ENCODE measurements at places on chromosomes 12 and 14.

GRCh38 chr14:29788093-29788492 is 139.6 kb downstream of the PRKD1 start:
- H3K4me1 ChIP-seq, result no peaks in the 10 kb centered on the region
- H3K27ac ChIP-seq, result no peak overlapping the region
- no peak for DNase-seq
- H3K27me3 ChIP-seq, result no peaks in the 10 kb centered on the region

GRCh38 chr14:92427096-92427495 is 86.5 kb upstream of the RIN3 start:
- no peaks in the 10 kb centered on the region for H3K36me3 ChIP-seq
- H3K4me3 ChIP-seq, result no peak overlapping the region
- H3K4me1 ChIP-seq, result no peaks in the 10 kb centered on the region
- no peaks in the 10 kb centered on the region for H3K27me3 ChIP-seq

DNA sequence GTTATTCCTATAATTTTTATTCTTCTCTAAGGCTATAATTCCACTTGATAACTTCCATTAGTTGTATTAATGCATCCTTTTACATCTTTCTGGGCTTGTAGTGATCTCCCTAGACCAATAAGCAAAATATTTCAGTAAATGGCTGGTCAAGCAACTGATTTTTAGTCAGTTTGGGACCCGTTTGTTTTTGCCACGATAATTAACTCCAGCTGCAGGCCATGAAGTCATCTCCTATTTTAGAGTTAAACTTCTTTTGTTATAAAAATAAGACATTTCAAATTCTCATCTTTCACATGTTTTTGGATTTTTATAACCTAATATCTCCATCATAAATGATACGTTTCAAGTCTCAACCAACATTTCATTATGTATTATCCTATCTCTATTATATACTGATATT is 49.4 kb downstream of the MAGOHB start:
- H3K27ac ChIP-seq, result no peak overlapping the region
- H3K4me3 ChIP-seq, result no peak overlapping the region
- H3K36me3 ChIP-seq, result no peaks in the 10 kb centered on the region
- H3K4me1 ChIP-seq, result no peaks in the 10 kb centered on the region
- H3K27me3 ChIP-seq, result no peaks in the 10 kb centered on the region

DNA sequence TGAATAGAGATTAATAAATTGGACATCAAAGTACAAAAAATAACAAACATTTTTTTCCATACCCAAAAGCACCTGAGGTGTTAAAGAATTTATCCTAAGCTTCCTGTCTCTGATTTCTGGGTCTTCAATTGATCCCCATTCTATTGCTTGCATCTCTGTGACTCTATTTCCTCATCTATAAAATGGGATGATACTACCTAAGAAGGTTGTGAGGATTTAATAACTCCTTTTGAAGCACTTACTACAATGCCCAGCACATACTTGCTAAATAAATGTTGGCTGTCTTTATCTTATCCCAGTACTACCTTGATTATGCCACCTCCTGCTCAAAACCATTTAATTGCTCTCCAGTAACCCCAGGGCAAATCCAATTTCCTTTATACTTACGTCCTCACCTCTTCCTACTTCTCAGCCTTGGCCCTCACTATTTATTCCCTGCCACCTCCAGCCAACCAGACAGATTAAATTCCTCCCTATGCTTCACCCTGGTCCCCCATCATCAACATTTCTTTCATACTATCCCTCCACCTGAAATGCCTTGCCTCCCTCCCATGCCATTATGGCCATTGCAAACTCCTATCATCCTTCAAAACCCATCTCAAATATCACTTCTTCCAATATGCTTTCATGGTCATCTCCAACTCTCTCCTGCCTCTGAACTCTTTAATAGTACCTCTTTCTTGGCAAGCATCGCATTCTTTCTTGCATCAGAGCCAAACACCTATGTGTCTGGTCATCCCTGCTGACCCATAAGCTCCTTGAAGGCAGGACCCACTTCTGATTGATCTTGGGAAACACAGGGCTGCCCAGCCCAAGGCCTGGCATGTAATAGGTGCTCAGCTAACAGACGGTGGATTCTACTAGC is 7.9 kb upstream of the ASIC1 start:
- no peaks in the 10 kb centered on the region for H3K4me1 ChIP-seq
- no peak for DNase-seq
- no peaks in the 10 kb centered on the region for H3K27me3 ChIP-seq
- no peak overlapping the region for H3K27ac ChIP-seq

- H3K4me3 ChIP-seq, result no peak overlapping the region
- no peaks in the 10 kb centered on the region for H3K36me3 ChIP-seq
- DNase-seq, result no peak
- H3K27me3 ChIP-seq, result no peaks in the 10 kb centered on the region
Observed at GRCh38 chr12:116303929-116304328, 26.4 kb upstream of the MED13L start.

- no peak overlapping the region for H3K27ac ChIP-seq
- no peak for DNase-seq
- no peaks in the 10 kb centered on the region for H3K36me3 ChIP-seq
- H3K27me3 ChIP-seq, result no peaks in the 10 kb centered on the region
- H3K4me1 ChIP-seq, result no peaks in the 10 kb centered on the region
Observed at GRCh38 chr12:30515351-30515750, 180.3 kb downstream of the IPO8 start.

- H3K27ac ChIP-seq, result no peak overlapping the region
- no peaks in the 10 kb centered on the region for H3K36me3 ChIP-seq
- no peak overlapping the region for H3K4me3 ChIP-seq
- no peak for DNase-seq
- no peaks in the 10 kb centered on the region for H3K4me1 ChIP-seq
Observed at GRCh38 chr14:33796356-33796755, 154.5 kb downstream of the EGLN3 start.

GRCh38 chr12:72498354-72498753 is 226.2 kb downstream of the TRHDE start:
- H3K4me3 ChIP-seq, result no peak overlapping the region
- no peaks in the 10 kb centered on the region for H3K4me1 ChIP-seq
- DNase-seq, result no peak
- no peaks in the 10 kb centered on the region for H3K36me3 ChIP-seq

DNA sequence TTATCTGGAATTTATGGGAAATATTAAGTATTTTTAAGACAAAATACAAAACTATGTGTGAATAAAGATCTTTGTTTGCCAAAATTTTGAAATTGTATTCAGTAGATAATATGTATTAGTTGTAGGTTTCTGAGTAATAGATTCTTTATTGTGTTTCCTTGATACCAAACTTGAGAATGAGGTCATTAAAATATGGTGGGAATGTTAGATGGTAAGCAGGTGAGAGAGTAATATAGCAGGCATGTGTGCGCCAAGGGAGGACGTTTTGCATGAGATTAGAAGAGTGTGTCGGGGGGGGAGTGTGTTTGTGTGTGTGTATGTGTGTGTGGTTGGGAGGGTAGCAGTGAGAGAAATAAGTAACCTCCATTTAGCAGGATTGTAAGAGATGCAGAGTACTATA is 376.5 kb downstream of the NPAS3 start:
- no peak for DNase-seq
- no peaks in the 10 kb centered on the region for H3K27me3 ChIP-seq
- no peak overlapping the region for H3K4me3 ChIP-seq

DNA sequence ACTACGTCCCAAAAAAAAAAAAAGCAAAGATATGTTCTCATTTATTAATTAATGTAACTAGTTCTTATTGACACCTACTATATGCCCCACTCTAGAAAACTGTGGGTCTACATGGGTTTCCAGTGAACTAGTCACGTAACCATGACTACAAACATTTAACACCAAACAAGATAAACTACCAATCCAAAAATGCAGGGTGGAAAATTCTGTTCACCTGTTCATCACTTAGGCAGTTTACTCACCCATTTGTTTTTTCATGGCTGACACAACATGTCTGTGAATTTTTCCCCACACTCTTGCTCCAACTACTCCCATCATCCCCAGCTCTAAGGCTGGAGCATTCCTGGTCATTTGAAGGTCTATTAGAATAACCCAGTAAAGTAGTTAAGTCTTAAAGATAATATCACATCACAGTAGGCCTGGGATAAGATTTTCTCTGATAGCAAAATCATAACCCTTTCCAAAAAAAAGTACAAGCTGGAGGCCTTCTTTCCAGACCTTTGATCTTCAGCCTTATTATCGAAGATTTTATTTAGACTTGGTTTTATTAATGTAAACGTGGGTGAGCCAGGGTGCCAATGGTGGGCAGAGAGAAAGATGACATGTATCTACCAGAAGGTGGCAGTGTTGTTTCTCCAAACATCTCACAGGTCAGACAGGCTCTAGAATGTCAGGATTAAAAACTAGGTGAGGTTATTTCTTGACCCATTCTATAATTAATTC is 61.6 kb upstream of the DAAM1 start:
- H3K36me3 ChIP-seq, result no peaks in the 10 kb centered on the region
- no peaks in the 10 kb centered on the region for H3K4me1 ChIP-seq
- DNase-seq, result no peak
- no peaks in the 10 kb centered on the region for H3K27me3 ChIP-seq
- no peak overlapping the region for H3K4me3 ChIP-seq

DNA sequence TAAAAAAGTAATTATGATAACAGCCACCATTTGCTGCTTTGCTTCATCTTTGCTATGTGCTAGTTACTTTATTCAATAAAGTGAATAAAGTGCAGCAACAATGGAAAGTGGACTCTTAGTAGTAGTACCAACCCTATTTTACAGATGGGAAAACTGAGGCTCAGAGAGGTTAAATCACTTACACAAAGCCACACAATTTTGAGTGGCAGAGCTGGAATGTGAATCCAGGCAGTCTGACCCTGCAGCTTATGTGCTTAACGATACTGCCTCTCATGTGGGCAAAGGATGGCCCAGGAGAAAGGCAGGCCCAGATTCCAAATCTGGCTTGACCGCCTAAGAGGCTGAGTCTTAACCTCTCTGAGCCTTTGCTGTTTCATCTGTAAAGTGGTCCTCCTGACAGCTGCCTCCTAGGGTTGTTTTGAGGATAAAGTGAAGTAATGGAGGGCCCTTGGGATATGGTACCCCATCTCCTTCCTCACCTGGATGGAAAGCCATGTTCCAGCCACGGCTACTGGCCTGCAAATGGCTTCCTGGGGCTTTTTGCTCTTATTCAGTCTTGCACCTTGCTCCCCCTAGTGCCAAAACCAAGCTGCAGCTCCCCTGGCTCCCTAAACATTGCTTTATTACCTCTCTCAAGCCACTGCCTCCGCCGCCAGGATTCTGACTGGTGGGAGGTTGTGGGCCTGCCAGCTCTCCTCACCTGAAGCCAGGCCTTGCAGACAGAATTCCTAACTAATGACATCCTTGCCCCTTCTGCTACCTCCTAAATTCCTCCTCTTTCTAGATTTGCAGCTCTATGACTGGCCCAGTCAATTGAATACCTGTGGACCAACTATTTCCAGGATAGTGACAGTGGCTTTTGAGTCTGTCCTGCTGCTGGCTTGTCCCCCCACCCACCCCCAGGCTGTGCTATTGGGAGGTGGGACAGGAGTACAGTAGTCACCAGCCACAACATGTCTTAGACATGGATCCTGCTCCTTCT is 283.3 kb upstream of the PWP1 start:
- no peak overlapping the region for H3K4me3 ChIP-seq
- no peaks in the 10 kb centered on the region for H3K36me3 ChIP-seq
- H3K4me1 ChIP-seq, result no peaks in the 10 kb centered on the region
- no peak overlapping the region for H3K27ac ChIP-seq
- DNase-seq, result peak; percentile 63

GRCh38 chr12:102509123-102509626 is 28.8 kb upstream of the IGF1 start:
- H3K27ac ChIP-seq, result no peak overlapping the region
- DNase-seq, result no peak
- H3K4me3 ChIP-seq, result no peak overlapping the region
- peaks cover 19% of the 10 kb centered on the region for H3K4me1 ChIP-seq

- DNase-seq, result peak; percentile 70
- peaks cover 7% of the 10 kb centered on the region for H3K27me3 ChIP-seq
- no peaks in the 10 kb centered on the region for H3K4me1 ChIP-seq
Observed at GRCh38 chr12:54216797-54217661, 28.2 kb upstream of the SMUG1 start.

- peak overlapping the region; percentile 91 for H3K27ac ChIP-seq
- H3K4me3 ChIP-seq, result peak overlapping the region; percentile 58
- no peaks in the 10 kb centered on the region for H3K27me3 ChIP-seq
- DNase-seq, result peak; percentile 81
- no peaks in the 10 kb centered on the region for H3K36me3 ChIP-seq
- H3K4me1 ChIP-seq, result peaks cover 28% of the 10 kb centered on the region
Observed at GRCh38 chr14:105489542-105490266, 1.3 kb upstream of the TEDC1 start.

DNA sequence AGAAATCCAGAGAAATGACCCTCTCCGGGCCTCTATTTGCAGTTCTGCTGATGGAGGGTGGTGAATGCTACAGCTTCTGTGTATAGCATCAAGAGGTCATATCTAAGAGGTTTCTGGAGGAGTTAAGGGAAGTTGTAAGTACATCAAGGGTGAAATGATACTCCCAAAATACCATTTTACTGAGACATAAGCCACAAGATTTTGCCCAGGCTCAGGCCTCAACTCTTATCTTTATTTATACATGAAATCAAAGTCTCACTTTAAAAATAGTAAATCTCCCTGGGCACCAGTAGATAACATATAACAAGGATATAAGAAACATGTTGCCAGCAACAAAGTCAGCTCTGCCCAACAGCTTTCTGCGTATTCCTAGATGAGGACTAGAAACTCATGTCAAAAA is 40.4 kb downstream of the NIN start:
- H3K27ac ChIP-seq, result no peak overlapping the region
- no peak for DNase-seq
- no peaks in the 10 kb centered on the region for H3K36me3 ChIP-seq
- H3K4me3 ChIP-seq, result no peak overlapping the region
- H3K4me1 ChIP-seq, result no peaks in the 10 kb centered on the region
- no peaks in the 10 kb centered on the region for H3K27me3 ChIP-seq

DNA sequence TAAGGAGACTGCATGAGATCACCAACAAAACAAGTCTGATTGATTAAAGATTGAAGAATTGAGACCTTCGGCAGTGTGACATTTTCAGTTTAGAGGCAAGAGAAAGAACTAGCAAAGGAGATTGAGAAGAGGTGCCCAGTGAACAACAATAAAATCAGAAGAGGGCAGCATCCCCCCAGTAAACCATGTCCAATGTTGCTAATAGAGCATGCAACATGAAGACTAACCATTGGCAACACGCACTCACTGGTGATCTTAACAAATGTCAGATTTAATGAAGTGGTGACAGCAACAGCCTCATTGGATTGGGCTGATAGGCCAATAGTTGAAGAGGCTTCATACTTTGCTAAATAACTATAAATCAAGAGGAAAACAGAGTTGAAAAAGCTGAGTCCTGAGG is 20.7 kb upstream of the TAS2R14 start:
- no peaks in the 10 kb centered on the region for H3K27me3 ChIP-seq
- H3K36me3 ChIP-seq, result no peaks in the 10 kb centered on the region
- DNase-seq, result no peak
- H3K4me1 ChIP-seq, result no peaks in the 10 kb centered on the region

- H3K4me3 ChIP-seq, result peak overlapping the region; percentile 94
- peak overlapping the region; percentile 37 for H3K27ac ChIP-seq
- H3K36me3 ChIP-seq, result no peaks in the 10 kb centered on the region
Observed at GRCh38 chr12:49264466-49264872, 413 bp upstream of the TUBA1C start.

- H3K4me3 ChIP-seq, result no peak overlapping the region
- H3K27ac ChIP-seq, result no peak overlapping the region
- no peak for DNase-seq
- H3K27me3 ChIP-seq, result no peaks in the 10 kb centered on the region
- H3K4me1 ChIP-seq, result no peaks in the 10 kb centered on the region
- no peaks in the 10 kb centered on the region for H3K36me3 ChIP-seq
Observed at GRCh38 chr14:71430678-71431376, 501.4 kb upstream of the RGS6 start.
